ENCODE measurements at places on chromosomes 1 and 21.

DNA sequence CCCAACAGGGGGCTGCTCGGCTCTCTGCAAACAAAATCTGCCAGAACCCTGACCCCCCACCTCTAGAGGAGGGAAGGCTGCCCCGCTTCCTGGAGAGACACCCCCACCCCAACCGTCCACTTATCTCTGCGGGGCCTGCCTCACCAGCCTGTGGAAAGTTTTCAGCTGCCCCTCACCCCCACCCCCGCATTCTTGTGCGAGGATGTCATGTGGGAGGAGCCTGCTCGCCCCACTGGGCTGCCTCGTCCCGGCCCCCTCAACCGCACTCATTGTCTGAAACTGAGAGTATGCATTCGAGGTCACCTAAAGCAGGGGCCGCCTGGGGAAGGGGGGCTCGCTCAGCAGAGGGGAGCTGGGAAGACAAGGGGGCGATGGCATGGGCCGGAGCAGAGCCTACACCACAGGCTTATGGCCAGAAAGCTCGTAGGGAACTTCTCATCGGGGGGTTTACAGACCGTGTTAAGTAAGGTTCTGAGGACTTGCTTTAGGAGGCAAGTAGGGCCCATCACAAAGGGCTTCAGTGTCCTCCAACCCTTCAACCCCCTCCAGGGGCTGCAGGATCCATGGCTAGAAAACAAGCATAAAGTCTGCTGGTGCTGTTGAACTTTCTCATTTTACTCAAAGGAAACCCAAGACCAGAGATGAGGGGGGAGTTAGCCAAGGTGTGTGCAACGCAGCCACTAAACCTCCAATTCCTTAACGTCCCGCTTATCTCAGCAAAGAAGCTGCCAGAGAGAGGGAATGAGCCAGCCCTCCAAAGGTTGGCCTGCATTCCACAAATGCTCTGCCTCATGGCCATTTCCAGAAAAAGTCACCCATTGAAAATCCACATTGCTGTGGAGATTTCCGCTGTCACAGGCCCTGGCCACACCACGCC lies 9.4 kb downstream of the EPHA2 start:
- DNase-seq: no peak

DNA sequence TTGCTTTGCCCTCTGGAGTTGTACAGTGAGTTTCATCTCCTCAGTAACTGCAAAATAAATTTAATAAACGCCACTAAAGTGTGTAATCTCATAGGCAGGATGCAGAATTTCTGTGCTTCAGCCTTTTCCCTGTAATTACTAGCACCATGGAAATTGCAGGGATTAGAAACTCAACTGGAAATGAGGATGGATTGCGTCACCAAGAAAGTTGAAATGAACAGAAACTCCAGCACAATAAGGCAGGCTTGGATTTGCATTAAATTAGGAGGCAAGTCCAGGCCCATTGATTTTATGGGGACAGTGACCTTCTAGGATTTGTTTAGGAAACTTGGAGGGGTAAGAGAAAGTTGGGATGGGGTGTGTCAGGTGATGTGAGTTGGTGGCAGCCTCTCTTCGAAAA lies 197.5 kb downstream of the PTPRU start:
- DNase-seq: no peak

DNA sequence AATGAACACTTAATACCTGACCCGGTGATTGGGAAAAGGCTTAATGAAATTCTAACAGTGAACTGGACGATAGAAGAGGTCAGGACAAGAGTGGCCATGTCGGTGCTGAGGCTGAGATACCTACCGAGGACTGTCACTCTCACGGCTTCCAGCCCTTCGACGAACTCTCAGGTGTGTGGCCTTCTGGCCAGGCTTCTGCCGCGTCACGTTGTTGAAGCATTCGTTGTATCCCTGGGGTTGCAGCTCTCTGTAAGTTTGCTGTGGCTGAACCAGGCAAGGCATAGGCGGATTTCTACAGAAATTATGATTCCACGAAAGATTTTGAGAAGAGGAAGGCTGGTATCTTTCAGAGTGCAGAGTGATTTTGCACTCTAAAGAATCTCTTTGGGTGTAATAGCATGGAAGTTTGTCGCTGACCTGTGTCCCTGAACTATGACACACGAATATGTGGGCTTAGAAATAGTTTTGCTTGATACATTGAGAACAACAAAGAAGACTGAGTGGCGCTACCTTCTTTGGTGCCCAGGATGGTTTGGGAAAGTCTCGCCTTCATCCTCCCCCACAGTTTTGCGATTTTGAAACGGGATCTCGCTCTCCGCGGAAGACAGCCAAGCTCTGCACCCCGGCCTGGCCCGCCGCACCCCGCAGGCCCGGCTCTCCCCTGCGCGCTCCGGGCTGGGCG lies 403 bp upstream of the EPHX4 start:
- no peak for DNase-seq

GRCh38 chr1:7265771-7266371 lies 480.6 kb downstream of the CAMTA1 start:
- no peak for DNase-seq

DNA sequence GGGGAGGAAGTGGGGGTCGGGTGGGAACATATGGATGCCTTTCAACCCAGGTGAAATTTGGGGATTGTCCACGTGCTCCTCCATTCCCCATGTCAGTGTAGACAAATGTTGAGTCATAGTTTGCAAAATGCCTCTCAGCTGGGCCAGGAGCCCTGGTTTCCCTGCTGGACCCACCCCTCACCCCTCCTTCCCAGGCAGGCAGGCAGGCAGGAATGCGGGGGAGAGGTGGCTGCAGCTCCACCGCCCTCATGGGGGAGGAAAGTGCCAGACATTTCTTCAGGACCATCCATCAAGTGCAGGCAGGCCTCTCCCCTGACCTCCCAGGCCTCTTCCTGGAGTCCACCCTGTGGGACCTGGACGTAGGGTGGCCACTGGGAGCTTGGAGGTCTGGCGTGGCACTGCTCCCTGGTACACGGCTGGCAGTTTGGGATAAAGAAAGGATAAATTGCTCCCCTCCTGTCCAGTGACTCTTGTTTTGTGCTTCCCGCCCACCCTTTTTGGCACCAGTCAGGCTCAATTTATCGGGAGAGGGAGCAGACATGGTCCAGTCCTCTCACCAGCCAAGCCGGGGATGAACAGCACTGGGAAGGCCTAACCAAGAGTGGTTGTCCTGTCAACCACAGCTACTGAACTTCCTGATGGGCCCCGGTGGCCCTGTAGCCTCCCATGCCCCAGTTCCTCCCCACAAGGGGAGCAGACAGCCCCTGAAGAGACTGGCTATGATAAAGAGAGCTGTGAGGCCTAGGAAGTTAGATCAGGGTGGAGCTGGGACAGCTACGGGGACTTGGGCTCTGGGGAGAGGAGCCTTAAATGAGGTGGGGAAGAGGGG lies 18.9 kb downstream of the NPR1 start:
- DNase-seq: no peak

DNA sequence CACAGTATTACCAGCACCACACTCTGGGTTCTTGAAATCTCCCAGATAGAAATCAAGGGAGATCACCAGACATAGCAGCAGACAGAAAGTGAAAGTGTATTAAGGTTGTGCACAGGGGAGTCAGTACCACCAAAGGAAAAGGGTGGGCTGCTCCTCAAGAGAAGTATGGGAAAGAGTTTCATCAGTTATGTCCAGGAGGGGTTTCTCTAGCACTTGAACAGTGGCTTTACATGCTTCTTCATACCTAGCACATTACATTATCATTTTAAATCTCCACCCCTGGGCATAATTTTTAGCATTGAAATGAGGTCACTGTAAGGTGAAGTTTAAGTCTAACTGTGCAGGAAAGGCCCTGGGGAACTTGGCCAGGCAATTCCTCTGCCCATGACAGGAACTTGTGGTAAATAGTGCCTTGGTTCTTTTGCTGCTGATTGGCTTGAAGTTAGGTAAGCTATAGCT lies 601.0 kb downstream of the NUF2 start:
- no peak for DNase-seq

- no peak for DNase-seq
Measured at GRCh38 chr1:69940816-69941215, 264.6 kb downstream of the LRRC40 start.

DNA sequence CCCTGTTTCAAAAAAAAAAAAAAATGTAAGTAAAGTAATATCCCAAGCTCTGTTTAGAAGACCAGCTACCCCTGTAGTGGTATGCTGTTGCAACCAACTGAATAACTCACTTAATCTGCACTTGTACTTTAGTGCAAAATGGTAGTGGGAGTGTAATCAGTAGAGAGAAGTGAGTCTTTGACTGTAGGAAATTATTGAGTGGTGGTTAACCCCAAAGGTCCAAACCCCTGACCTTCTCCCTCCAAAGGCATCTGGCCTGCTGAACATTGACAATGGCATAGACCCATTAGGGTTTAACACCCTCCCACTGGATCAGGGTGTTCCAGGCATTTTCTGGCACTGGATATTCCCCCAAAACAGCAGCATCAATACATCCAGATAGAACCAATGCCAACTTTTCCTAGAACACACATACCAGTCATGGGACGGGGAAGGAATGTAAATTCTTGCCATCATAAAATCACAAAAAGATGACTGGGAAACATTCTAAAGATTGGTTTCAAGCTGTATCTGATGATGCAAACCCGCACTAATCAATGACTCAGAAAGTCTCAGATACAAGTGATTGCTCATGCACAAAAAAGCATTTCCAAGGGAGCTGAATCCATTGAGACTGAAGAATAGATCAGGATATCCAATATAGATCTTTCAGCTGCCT lies 110.3 kb downstream of the MRPL39 start:
- DNase-seq: no peak

GRCh38 chr1:47229886-47230691 lies 1.9 kb downstream of the TAL1 start:
- no peak for DNase-seq

DNA sequence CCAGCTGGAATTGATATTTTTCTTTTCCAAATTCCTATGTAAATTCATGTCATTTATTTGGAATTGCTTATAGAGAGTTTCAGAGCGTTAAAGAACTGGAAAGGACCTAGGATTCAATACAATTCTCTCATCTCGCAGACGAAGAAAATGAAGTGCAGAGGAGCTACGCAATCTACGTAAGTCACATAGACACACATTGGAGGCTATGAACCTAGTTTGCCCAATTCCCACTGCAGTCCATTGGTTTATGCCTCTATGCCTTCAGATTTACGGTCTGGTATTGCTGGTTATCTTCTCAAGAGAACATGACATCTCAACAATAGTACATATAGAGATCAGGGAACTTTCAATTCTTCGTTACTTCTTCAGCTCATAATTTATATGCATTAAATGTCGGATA lies 971 bp upstream of the RNF2 start:
- no peak for DNase-seq

DNA sequence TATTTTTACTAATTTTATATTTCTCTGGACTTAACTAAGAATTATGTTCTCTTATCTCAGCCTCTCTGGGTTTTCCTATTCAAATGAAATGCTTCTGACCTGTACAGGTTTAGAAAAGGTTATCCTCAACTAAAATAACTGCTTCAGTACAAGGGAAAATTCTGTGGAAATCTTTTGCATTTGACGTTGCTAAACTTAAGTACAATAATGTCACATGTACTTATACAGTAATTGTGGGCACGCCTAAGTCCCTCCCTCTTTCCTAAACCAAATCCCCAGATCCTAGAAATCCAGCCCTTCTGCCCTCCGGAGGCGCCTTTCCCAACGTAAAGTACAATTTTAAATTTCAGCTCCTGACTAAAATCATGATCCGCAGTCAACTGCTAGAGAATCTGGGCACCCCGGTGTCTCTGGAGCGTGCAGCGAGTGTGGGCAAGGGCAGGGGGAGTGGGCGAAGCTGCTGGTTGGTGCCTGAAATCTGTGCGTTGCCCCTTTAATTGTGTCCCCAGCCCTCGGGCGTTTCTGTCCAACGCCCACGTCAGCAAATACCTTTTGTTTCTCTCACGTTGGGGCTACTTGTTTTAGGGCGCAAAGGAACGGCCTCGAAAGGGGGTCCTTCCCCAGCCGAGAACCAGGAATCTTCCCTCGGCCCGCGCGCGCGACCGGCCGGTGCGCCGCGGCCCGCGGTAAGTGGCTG lies at the start of gene ZBTB8A:
ZBTB8A (plus strand) TSS at position 541 of the 697 bp plus-strand sequence. CDS start 53,505 bp downstream, outside the sequence.
- DNase-seq: no peak

GRCh38 chr1:41476807-41477361 lies 7.6 kb downstream of the EDN2 start:
- no peak for DNase-seq

DNA sequence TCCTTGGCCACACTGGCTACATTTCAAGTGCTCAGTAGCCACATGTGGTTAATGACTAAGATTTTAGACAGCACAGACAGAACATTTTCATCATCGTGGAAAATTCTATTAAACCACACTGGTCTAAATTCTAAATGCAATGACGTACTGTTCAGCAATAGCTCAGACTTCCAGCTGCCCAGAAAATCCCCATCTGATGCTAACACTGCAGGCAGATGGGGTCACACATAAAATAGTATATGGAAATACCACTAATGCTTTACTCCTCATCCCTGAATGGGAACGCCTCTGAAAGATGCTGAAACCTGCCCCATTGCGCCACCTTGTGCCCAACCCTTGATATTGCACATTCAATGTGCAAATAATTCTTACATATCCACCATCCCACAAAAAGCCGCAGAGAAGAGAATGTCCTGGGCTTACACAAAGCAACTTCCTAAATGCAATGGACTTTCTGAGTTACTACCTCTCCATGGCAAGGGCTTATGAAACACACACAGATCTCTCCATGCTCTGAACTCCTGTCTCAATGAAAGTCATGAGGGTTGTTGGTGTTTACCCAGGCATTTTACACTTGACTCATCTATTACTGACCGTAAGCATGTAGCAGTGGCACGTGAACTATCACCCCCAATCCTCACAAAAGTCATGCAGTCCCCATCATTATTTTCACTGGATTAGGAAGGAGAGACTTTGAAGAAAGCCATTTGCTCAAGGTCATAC lies 20.3 kb upstream of the SLC5A9 start:
- DNase-seq: no peak

DNA sequence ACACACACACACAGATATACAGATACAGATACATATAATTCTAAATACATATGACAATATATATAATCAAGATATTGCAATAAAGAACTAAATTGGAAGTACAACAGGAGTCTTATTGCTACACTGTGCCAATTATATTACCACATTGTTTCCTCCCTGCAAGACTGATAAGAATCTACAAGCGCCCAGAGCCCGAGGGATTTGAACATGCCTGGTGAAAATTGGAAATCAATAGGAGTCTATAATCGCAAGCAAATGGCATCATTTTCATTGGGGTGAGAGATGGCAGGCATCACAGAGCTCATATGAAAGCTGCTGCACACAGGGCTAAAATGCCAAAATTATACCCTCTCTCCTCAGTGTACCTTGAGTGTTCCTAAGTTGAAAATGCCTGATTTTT lies 152.9 kb upstream of the PTBP2 start:
- DNase-seq: no peak
